ENCODE measurements at places on chromosomes 13 and 19. TPM values are rescaled to one million over a fixed set of nuclear protein-coding genes. Genes with fewer than 3 reads are reported as not detected.

The P2RY11 gene
- 21.2 TPM for total RNA-seq

The PRR22 gene
- 3.0 TPM for total RNA-seq

The PPM1N gene
- total RNA-seq = 10.3 TPM

DNA sequence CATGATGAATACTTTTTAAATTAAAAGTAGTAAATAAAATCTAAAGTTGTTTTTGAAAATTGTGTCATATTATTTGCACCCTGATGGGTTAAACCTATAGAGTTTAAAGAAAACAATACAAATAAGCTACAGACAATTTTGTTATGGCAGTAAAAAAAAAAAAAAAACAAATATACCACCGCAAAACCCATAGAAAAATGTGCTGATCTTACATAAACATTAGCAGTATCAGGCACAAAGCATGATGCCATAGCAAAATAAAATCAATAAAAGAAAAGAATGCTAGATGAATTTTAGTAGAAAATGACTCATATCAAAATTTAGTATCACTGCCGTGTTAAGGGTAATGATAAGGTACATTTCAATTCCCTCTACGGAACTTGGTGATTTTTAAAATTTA lies 826.0 kb downstream of the SLITRK1 start:
- DNase-seq = no peak

DNA sequence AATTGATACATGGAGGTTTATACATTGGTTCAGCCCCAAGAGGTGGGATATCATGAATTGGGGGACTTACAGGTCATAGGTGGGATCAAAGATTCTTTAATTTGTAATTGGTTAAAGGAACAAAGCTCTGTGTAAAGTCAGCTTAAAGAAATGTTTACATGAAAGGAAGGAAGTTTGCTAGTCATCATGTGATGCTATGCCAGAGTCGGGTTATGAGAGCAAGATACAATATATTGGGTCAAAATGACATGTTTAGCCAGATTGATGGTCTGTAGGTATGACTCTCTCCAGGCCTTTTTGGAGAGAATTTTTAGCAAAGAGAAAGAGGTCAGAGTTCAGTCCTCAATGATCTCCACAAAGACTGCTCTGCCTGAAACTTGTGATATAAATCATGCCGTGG lies 5.3 kb upstream of the CYSLTR2 start:
- no peak for DNase-seq

- no peak for DNase-seq
These were observed 33.1 kb upstream of the MTIF3 start for GRCh38 chr13:27483421-27483820.

Measured in WTC11 (cell line).